ENCODE measurements at places on chromosomes 6 and 20.

DNA sequence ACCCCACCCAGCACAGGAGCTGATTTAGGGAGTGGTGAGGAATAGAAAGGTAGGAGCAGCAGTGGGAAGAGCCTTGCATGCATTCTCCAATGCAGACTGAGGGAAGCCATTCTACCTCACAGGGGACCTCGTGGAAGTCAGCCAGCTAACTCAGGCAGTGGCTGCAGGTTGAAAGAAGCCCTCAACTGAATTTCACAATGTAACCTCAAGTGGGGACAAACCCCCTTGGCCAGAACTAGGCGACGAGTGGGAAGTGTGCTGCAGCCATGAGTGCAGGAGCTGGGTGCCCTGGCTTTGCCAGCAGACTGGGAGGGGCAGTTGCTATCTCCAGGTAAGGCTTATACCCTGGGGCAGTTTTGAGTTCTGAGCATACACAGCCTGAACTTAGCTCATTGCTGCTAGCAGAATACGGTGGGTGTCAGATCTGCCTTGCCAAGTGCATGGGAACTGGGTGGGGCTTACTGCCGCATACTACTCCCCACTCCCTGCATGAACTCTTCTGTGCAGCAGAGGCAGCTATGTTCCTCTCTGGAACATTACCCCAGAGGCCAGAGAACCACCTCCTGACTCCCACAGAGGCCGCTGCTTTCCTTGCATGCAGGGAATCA is 126.5 kb downstream of the CDK19 start:
- no peak for DNase-seq

GRCh38 chr6:112257178-112257855 is 3.0 kb upstream of the LAMA4 start:
- DNase-seq, result no peak

- DNase-seq, result no peak
Observed at GRCh38 chr6:136608991-136609390, 58.8 kb upstream of the MAP7 start.

- DNase-seq, result no peak
Observed at GRCh38 chr6:33609528-33609927, 11.6 kb upstream of the ITPR3 start.

DNA sequence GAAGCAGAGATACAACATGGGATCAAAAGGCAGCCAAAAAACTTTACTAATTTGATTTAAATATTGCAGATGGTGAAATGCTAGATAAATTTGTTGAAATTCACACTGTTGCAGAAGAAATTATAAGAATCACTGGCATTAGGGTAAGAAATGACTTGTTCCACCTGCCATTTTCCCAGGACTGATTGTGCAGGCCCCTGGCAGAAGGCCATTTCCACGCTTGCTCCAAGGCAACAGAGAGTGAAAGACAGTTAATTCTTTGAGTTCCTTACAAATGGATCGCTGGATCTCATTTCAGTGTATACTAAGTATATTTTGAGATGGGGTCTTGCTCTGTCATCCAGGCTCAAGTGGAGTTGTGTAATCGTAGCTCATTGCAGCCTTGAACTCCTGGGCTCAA is 67.0 kb upstream of the TMEM181 start:
- DNase-seq, result no peak

DNA sequence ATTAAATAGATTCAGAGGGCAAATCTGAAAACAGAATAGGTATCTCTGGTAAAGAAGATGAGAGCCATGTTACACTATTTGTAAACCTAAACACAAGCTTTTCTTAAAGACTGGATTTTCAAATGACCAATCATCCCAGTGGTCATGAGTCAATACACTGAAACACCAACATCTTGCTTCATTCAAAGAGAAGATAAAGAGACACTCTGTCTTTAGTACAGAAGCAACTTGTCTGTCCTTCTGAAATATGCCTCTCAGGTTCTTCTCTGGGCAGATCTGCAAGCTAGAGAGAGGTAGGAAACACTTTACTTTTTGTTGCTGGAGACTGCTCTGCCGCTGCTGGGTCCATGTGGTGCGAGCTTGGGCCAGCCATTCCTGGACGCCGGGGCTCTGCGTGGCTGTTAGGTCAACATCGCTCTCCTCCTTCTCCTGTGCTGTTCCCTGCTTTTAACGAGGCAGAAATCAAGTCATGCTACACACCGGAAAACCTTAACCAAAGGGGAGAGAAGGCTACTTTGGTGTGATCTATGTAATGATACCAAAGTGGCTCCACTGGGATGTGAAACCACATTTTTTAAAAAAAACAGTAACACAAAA is 368.2 kb downstream of the SYNE1 start:
- DNase-seq, result no peak

GRCh38 chr6:12420626-12421025 is 130.5 kb downstream of the EDN1 start:
- no peak for DNase-seq

DNA sequence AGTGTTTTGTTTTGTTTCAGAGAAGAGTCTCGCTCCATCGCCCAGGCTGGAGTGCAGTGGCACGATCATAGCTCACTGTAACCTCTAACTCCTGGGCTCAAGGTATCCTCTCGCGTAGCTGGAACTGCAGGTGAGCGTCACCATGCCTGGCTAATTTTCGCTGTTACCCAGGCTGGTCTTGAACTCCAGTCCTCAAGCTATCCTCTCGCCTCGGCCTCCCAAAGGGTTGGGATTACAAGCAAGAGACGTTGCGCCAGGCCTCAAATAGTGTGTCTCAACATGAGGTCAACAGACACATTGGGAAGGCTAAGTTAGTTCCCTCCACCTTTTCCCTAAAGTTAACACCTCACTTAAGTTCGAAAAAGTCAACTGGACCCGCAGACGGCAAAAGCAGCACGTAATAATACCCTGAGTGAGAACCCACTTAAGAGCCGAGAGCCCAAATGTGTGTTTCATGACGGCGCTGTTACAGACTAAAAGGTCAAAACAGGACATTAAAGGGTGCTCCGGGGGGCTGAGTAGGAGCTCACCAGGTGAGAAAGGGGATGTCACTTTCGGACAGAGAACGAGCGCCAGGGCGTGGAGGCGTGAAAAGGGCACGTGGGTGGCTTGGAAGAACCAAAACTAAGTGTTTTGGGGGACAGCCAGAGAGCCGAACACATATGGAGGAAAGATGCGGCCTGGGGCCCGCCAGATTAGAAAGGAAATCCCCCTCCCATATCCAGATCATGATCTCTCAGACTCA is 499 bp downstream of the TTI1 start:
- DNase-seq, result peak; percentile 62
